Stimulated activated CD8-positive, alpha-beta memory T cell treated with anti-CD3 and anti-CD28 coated beads, Interleukin-7, amount 100 ng/mL, for 1 hour (primary cell): ENCODE measurements at places on chromosomes 16 and 17.

- no peak for DNase-seq
Observed at GRCh38 chr17:33925649-33926048, 329.4 kb upstream of the CCL2 start.

GRCh38 chr16:50864386-50864785 is 122.5 kb downstream of the CYLD start:
- no peak for DNase-seq

GRCh38 chr17:79549141-79549915 is 61.5 kb downstream of the RBFOX3 start:
- no peak for DNase-seq

GRCh38 chr16:51621610-51622009 is 470.5 kb upstream of the SALL1 start:
- DNase-seq, result no peak

DNA sequence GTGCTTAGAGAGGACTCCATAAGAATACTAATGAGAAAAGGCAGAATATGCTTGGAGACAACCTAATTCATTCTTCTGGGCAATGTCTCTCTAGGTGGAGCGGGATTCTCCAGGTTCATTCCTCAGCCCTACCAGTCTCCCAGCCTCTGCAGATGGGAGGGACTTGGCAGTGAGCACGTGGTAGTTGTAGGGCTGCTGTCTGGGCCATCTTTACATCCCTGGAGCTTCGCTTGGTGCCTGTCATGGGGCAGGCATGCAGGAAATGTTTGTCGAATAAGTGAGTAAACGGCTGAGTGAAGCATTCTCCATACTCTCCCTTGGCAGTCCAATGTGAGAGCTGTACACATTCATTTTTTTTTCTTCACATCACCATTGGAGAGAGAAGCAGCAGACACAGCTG is 387.5 kb downstream of the UTP18 start:
- DNase-seq, result no peak

- DNase-seq, result no peak
Observed at GRCh38 chr17:50111673-50112655, 16.8 kb downstream of the PDK2 start.

DNA sequence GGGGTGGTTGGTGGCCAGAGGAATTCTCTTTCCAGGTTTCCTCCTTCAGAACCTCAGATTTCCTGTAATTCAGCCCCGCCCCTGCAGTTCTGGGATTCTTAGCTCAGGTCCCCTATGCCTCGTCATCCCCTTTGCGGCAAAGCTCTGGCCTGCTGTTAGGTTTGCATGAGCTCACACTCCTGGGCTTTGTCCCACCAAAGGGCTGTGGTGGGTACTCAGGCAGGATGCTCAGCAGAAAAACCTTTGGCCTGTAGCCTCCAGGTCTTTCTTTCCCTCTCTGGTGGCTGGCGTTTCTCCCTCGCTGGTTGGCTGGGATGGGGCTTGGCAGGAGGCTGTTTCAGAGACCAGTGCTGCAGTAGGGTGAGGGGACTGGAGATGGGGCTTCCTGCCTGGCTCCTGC is 9.6 kb upstream of the PLEKHG4 start:
- no peak for DNase-seq

- no peak for DNase-seq
Observed at GRCh38 chr16:57531253-57531575, 5.2 kb downstream of the CCDC102A start.

DNA sequence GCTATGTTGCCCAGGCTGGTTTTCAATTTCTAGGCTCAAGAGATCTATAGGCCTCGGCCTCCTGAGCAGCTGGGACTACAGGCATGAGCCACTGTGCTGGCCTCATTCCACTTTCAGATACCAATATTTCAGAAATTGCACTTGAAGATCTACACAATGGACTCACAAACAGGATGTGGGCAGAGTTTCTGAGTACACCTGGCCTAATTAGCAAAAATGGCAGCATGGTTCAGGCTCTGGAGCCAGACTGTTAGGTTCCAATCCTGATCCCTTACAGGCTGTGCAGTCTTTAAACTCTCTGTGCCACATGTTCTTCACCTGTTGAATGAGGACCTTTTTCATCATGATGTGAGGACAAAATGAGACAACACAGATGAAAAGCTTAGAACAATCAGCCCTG is 32.2 kb downstream of the RNF157 start:
- no peak for DNase-seq

GRCh38 chr16:10368969-10369551 is 16.8 kb upstream of the ATF7IP2 start:
- DNase-seq, result no peak

DNA sequence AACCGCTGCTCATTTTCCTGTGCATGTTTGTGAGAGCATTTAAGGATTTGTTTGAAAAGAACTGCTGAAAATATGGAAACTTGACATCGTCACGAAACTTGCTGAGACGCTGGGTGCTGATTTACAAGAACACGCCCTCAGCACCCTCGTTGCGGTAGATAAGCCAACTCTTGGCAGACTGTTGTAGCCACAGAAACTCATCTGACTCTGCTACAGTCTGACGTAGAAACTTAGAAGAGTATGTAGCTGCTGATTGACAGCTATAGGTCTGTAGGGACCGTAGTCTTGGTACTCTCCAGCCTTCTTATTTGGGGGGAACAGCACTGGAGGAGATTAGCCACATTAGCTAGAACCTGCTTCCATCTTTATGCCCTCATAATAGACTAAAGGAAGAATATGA is 36.1 kb upstream of the MYH2 start:
- no peak for DNase-seq

DNA sequence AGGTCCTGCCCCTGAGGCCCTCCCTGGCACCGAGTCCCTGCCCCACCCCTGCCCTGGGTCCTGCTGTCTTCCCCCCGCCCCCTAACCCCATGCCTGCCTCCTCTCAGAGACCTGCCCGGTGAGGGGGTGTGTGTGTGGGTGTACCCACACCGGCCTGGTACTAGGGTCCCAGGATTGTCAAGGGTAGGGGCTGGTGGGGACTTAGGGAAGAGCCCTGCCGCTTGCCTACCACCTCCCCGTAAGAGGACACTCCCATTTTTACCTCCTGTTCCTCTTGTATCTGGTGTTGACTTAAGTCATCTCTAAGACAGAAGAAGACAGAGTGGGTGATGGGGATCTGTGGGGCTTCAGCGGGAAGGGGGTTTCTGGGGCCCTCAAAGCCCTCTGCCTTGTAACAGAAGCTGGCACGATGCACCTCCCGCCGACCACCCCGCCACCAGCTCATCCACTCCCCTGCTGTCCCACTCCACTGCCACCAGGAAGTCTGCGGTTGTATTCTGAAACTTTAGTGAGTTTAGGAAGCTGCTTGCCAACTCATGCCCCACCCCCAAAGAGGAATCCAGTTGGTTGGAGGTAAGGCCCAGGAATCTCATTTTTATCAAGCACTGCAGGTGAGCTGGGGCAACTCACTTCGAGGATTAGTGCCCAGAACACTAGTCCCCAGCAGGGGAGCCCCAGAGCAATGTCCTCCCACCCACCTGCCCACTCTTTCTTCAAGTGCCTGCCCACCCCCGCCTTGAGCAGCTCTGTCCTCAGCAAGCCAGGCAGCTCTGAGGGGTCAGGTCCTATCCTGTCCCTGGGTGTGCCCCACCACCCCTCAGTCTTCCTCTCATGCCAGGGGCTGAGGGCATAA is 5.6 kb downstream of the SPATA32 start:
- no peak for DNase-seq

GRCh38 chr17:18176176-18176575 is 7.5 kb upstream of the ALKBH5 start:
- no peak for DNase-seq

DNA sequence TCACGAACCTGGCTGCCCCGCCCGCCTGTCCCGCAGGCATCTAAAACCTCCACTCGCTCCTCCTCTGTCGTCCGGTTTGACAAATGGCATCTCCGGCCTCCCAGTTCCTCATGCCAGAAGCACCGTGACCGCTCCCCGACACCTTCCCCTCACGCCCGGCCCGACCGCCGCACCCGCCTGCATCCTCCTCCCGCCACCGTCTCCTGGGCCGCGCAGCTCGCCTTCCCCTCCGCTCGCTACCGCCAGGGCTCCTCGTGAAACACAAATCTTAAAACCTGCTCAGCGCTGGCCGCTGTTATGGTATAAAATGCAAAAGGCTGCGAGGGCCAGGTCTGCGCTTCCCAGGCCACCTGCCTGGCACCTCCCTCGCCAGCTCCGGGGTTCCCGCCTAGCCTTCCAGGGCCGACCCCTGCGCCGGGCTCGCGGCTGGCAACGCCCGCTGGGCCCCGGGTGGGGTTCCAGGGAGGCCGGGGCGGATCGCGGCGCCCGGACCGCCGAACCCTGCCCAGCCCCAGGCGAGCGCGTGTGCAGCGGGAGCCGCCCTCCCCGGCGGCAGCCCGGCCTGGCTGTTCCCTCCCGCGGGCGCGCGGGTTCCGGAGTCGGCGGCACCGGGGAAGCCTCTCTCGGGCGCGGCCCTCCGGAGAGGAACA is 488 bp downstream of the SPSB3 start:
- DNase-seq, result no peak

GRCh38 chr16:48292452-48292851 is 45.1 kb upstream of the ABCC11 start:
- no peak for DNase-seq

DNA sequence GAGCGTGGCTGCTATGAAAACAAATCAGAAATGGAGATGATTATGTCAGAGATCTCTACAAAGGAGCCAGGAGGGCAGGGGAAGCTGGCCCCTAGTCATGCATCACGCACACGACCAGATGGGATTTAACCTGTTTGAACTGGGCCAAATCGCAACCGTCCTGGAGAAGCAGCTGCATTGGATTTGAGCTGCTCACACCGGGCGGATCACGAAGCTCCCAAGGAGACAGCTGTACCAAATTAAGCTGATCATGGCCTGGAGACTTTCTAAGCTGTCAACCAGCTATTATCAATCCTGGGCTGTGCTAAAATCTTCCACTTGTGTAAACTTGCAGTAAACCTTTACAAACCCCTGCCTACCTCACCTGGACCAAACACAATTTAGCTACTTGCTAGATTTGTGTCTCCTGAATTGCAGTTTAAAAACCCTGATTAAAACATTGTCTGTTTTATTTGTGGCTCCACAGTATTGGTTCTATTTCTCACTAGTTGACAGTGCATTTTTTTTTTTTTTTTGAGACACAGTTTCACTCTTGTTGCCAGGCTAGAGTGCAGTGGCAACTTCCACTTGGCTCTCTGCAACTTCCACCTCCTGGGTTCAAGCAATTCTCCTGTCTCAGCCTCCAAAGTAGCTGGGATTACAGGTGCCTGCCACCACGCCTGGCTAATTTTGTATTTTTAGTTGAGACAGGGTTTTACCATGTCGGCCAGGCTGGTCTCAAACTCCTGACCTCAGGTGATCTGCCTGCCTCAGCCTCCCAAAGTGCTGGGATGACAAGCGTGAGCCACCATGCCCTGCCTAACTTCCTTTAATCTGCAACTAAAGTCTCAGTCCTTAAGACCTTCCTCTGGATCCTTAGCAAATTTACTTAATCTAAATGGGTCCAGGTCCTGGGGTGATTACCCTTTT is 98.3 kb upstream of the GRIN2A start:
- no peak for DNase-seq

- DNase-seq, result peak; percentile 86
Observed at GRCh38 chr17:2814481-2815341, 18.5 kb downstream of the RAP1GAP2 start.

GRCh38 chr16:12082226-12082887 is 105.8 kb downstream of the SNX29 start:
- no peak for DNase-seq

- no peak for DNase-seq
Observed at GRCh38 chr16:3063625-3064386, 1.6 kb upstream of the IL32 start.
